ENCODE measurements at places on chromosomes 13 and 19. TPM values are rescaled to one million over a fixed set of nuclear protein-coding genes. Genes with fewer than 3 reads are reported as not detected.

DNA sequence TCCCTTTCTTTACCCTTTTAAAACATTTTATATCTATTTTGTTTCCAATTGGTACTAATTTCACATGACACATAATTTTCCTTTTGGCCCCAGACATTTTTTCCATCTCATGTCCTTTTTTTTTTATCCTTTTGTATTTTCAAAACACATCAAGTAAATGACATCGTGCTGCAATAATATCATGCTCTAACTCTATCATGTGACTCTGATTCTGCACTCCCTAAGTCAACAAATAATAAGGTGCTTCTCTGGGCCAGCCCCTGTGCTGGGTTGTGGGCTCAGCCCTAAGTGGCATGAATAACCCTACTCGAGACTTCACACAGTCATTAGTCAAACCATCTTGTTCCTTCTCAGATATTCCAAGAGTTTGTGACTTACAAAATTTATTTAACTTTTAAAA, 21.7 kb downstream of the NALCN start:
- no peaks in the 10 kb centered on the region for H3K36me3 ChIP-seq
- no peak for DNase-seq
- no peak overlapping the region for H3K27ac ChIP-seq
- H3K4me1 ChIP-seq, result no peaks in the 10 kb centered on the region
- H3K27me3 ChIP-seq, result no peaks in the 10 kb centered on the region

CD79A gene
- 65.2 TPM for total RNA-seq

GRCh38 chr19:2426611-2427428, 566 bp downstream of the TIMM13 start:
- H3K4me3 ChIP-seq, result peak overlapping the region; percentile 59
- DNase-seq, result no peak
- peaks cover 32% of the 10 kb centered on the region for H3K4me1 ChIP-seq
- peaks cover 14% of the 10 kb centered on the region for H3K36me3 ChIP-seq
- peak overlapping the region; percentile 91 for H3K27ac ChIP-seq

DNA sequence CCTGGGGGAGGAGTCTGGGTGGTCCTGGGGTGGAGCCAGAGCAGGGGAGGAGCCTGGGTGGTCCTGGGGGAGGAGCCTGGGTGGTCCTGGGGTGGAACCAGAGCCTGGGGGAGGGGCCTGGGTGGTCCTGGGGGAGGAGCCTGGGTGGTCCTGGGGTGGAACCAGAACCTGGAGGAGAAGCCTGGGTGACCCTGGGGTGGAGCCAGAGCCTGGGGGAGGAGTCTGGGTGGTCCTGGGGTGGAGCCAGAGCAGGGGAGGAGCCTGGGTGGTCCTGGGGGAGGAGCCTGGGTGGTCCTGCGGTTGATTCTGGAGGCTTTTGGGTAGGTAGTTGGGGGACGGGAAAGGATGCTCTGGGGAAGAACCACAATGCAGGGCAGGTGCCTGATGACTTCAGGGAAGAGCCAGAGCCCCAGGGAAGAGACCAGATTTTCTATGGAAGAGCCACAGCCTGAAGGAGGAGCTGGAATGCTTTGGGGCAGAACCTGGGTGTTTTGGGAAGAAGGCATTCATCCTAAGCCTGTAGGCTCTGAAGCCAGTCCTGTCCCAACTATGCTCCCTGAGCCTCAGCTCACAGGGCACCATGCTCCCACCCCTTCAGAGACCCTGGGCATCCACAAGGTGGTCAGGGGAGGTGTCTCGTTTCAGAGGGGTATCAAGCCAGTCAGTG, 15.0 kb downstream of the MRPS12 start:
- H3K36me3 ChIP-seq, result no peaks in the 10 kb centered on the region
- H3K27me3 ChIP-seq, result no peaks in the 10 kb centered on the region
- H3K4me1 ChIP-seq, result peaks cover 8% of the 10 kb centered on the region
- DNase-seq, result no peak
- H3K27ac ChIP-seq, result no peak overlapping the region

DNA sequence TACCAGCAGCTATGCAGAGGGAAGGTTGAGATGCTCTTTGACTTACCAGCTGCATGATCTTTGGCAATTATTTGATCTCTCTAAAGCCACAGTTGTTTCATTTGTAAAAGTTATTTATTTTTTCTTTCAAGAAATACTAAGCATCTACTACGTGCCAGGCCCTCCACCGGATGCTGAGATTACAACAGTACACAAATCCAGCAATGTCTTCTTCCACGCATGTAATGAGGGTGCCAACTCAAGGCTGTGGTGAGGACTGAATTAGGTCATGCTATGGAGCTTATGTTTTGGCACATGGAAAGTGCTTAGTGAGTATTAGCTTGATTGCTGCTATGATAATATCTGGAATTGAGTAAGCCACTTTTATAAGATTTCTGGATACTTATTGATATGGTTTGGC, 358.2 kb downstream of the IRS2 start:
- no peaks in the 10 kb centered on the region for H3K27me3 ChIP-seq
- H3K4me1 ChIP-seq, result no peaks in the 10 kb centered on the region
- no peak overlapping the region for H3K27ac ChIP-seq
- no peak overlapping the region for H3K4me3 ChIP-seq

DNA sequence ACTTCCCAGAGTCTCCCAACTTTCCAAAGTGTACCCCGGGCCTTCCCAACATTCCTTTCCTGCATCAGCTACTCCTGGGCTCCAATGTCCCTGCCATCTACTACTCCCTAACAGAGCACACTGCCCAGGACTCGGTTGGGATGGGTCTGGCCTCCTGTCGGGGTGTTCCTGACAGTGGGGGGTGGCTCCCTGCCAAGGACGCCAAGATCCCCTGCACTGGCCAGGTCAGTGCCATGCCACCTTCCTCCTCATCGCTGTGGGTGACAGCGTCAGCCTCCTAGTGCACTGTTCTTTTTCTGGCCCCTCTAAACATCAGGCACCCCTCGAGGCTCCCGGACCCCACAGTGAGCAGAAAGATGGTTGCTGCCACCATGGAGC, 13.8 kb downstream of the EPS15L1 start:
- no peaks in the 10 kb centered on the region for H3K36me3 ChIP-seq
- peaks cover 4% of the 10 kb centered on the region for H3K4me1 ChIP-seq
- H3K4me3 ChIP-seq, result no peak overlapping the region
- no peaks in the 10 kb centered on the region for H3K27me3 ChIP-seq
- no peak for DNase-seq
- H3K27ac ChIP-seq, result peak overlapping the region; percentile 44

DNA sequence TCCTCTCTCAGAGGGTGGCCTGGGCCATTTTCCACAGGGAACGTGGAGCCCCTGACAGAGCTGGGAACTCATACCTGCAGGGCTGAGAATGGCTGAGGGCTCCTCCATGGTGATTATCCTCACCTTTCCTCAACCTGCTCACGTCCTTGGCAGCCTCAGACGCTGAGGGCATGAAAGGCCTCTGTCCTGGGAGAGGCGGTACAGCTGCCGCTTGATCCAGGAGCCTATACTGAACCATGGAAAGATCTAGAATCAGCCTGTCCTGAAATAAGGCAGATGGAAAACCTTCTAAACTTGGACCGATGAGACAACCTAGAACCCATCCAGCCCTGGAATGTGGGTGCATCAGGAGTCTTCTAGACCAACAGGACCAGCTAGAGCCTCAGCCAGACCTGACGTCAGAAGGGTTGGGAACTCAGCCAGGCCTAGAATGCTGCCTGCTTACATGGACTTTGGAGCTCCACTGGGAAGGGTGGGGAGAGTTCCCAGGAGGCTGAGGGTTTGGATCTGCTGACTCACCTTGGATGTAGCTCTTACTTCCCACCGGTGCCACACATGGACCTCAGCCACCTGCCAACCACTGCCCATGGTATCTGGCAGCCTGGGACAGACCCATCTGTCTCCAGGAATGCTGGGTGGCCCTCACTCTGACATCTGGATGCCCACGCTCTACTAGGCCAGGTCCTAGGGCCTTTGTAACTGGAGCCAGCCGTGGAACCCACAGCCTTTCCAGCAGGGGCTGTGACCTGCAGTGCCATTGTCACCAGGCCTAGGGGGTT, 7.5 kb downstream of the KCTD15 start:
- H3K4me1 ChIP-seq, result no peaks in the 10 kb centered on the region
- no peaks in the 10 kb centered on the region for H3K36me3 ChIP-seq
- no peaks in the 10 kb centered on the region for H3K27me3 ChIP-seq
- DNase-seq, result peak; percentile 89

ZNF554 gene
- 15.4 TPM for total RNA-seq

KIR3DL1 gene
- total RNA-seq, result not detected

DNA sequence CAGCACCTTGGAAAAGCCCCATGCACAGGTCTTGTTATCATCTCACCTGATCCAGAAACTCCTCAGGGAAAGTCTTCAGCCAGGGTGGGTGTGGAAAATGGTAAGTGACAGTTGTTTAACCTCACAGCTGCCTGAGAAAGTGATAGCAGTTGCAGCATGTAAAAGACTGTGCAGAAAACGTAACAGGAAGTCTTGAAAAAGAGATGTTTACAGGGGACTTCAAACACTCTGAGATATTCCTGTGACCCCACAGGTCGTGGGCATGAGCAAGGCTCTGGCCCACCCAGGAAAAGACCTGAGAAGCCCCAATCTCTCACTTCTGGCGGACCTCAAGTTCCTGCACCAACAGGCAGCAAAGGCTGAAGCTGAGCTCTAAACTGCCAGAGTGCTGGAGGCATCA, 826.9 kb downstream of the UQCRFS1 start:
- no peak for DNase-seq
- no peak overlapping the region for H3K4me3 ChIP-seq
- H3K27ac ChIP-seq, result no peak overlapping the region
- H3K36me3 ChIP-seq, result no peaks in the 10 kb centered on the region

Measured in Peyer's patch (tissue), 4 donors.